GDM1 (cell line): ENCODE measurements at places on chromosomes 3 and 15.

DNA sequence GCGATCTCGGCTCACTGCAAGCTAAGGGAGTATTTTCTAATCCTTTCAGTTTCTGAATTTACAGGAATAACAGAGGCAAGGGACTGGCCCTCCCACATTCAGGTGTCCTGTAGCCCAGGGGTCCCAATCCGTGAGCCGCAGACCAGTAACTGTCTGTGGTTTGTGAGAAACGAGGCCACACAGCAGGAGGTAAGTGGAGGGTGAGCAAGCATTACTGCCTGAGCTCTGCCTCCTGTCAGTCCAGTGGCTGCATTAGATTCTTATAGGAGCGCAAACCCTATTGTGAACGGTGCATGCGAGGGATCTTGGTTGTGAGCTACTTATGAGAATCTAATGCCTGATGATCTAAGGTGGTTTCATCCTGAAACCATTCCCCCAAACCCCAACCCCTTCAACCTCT lies 5.0 kb upstream of the IL17RC start:
- no peak for DNase-seq

DNA sequence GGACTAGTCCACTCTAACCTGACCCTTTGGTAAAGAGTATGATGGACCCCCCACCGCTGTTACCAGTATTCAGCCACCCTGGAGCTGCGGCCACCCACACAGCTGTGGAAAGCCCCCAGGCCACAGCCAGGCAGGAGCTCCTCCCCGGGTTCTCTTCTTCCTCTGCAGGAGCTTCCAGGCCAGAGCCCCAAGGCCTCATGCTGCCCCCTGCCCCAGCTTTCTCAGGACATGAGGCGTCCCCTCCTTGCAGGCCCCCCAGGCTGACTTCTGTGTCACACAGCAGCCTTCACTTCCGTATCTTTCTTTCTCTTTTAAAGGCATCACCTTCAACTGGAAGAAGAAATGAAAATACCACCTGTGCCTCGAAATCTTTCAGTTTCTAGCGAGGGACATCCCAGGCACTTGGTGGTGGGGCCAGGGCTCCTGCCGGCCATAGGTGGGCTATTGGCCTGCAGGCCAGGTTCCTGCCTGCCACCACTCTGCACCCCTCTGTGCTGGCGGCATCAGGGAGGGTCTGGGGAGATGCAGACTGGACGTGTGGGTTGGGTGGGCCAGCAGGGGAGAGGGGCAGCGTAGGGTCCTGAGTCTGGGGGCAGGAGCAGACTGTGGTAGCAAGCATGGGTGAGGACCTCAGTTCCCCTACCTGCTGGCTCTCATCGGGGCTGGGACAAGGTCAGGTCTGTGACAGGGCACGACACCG lies 19.9 kb downstream of the KLF13 start:
- DNase-seq, result no peak

DNA sequence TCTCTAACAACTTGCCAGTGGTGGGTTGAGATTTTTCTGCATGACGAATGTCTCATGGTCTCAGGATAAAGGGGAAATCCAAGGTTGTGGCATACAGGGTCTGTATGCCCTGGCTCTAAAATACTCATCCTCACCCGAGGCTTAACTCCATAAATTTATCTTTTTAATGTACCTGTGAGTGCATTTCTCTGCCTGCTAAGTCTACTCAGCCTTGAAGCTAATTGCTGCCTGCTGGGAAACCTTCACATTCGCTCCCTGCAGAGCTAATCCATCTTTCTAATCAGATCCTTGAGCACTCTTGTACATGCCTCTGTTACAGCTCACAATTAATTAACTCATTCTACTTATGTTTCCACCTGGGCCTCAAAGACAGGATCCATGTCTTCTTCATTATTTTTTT lies 93.8 kb downstream of the CMSS1 start:
- DNase-seq, result no peak

GRCh38 chr3:149009732-149010131 lies 18.4 kb downstream of the GYG1 start:
- DNase-seq, result peak; percentile 31

GRCh38 chr15:45146405-45146804 lies 16.6 kb downstream of the DUOX1 start:
- DNase-seq, result no peak

DNA sequence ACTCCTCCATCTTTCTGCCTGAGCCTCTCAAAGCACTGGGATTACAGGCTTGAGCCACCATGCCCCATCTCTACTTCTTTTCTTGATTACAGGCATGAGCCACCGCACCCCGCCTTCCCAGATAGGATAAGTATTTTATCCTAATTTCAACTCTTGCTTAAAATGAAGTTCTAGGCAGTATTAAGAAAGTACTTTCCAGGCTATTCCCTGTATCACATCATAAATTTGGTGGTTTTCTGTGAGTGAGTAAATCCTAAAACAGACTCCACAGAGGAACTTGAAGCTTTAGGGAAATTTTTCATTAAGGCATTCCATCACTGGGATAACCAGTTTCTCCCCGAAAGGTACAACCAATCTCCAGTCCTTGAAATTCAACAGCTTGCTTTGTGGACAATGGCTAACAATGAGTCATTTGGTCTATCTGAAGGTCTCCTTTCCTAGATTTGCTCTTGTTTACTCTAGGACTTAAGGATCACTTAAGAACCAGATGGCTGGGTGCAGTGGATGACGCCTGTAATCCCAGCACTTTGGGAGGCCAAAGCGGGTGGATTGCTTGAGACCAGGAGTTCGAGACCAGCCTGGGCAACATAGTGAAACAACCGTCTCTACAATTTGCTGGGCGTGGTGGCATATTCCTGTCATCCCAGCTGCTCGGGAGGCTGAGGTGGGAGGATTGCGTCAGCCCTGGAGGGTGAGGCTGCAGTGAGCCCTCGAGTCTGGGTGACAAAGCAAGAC lies 49.7 kb upstream of the SKIL start:
- DNase-seq, result no peak

GRCh38 chr3:193742628-193743027 lies 149.6 kb downstream of the OPA1 start:
- DNase-seq, result no peak

GRCh38 chr15:60633426-60633968 lies 154.6 kb upstream of the ICE2 start:
- no peak for DNase-seq

GRCh38 chr15:94791510-94791909 lies 560.1 kb downstream of the MCTP2 start:
- DNase-seq, result no peak

GRCh38 chr3:87798567-87798947 lies 260.2 kb downstream of the CGGBP1 start:
- no peak for DNase-seq

GRCh38 chr15:64134345-64134829 lies 17.1 kb upstream of the SNX22 start:
- no peak for DNase-seq

- no peak for DNase-seq
Observed at GRCh38 chr3:26713091-26713490, 90.5 kb downstream of the LRRC3B start.

DNA sequence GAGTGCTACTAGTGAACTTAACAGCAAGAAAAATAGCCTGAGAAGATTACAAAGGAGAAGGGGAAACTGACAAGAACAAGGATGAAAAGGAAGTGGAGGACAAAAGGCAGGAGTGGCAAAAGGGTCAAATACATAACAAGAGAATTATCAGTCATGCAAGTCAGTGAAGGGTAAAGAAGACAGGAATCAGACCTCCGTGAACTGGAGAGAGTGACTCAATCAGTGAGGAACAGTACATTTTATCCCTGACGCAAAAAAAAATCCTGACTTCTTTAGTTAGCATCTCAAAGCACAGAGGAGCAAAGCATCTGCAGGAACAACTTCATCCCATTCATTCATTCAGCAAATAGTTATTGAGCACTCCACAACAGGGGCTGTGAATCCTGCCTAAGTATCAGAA lies 97.8 kb downstream of the SST start:
- DNase-seq, result no peak

- DNase-seq, result no peak
Observed at GRCh38 chr3:181718987-181719911, 7.5 kb downstream of the SOX2 start.
